ENCODE measurements at places on chromosomes 6 and 20. TPM values are rescaled to one million over a fixed set of nuclear protein-coding genes. Genes with fewer than 3 reads are reported as not detected.

The SCUBE3 gene
- total RNA-seq, result 0.59 TPM

The SGK2 gene
- 1.2 TPM for total RNA-seq

The C6orf15 gene
- not detected for total RNA-seq

The ADGRF4 gene
- total RNA-seq, result not detected

The COL20A1 gene
- total RNA-seq, result not detected

The SAMD5 gene
- 0.84 TPM for total RNA-seq

- DNase-seq, result no peak
These were observed 36.8 kb upstream of the SAMD3 start for GRCh38 chr6:130259557-130259956.

GRCh38 chr6:147711476-147711875 lies 203.0 kb downstream of the SAMD5 start:
- no peak for DNase-seq

GRCh38 chr20:36461600-36462439 lies 79.5 kb upstream of the MYL9 start:
- peak; percentile 43 for DNase-seq

DNA sequence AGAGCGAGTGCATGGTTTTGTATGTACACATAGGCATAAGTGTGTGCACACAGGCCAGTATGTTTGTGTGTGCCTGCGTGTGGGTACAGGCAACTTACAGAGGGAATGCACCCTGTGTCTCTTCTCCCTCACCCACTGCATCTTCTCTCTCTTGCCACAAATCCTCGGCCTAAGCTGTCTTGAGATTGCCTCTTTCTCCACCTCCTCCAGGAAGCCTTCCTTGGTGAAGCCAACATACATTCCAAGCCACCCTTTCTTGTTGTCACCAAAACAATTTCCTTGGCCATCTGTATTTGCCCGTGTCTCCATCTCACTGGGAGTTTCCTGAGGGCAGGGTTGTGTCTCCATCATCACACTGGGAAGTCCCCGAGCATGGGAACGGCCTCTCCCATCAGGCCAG lies 29.8 kb upstream of the MLN start:
- DNase-seq, result no peak

DNA sequence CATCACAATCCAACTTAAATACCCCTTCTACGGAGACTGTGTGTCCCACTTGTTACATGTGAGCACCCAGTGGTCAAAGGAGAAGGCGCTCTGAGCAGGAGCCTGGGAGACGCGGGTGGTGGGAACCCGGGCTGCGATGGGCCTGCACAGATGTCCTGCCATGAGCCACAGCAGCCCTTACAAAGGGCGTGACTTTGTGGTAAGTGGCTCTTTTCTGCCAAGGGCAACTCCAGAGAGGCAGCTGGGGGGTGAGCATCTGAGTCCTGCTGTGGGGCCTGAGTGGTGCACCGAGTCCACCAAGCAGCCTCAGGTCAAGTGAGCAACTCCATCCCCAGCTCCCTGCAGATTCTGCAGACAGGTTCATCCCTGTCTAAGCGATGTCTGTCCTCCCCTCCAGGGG lies 33.6 kb upstream of the CST7 start:
- no peak for DNase-seq

DNA sequence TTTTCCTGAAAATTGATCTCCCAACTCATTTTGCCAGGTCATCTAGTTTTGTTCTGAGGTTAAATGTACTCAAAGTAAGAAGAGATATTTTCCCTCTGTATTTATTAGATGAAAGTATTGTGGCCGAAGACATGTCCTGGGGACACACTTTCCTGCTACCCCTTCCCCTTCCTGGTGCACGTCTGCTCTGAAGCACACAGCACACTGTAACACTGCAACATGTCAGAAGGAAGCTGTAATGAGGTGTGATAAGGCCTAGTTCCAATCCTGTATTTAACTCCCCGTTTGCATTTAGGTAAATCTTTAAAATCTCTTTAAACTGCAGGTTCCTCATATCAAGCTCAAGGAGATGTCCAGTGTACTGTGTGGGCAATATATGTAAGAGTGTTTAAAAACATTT lies 99.4 kb downstream of the HDGFL1 start:
- no peak for DNase-seq

GRCh38 chr20:34095825-34096224 lies 16.2 kb downstream of the EIF2S2 start:
- no peak for DNase-seq

DNA sequence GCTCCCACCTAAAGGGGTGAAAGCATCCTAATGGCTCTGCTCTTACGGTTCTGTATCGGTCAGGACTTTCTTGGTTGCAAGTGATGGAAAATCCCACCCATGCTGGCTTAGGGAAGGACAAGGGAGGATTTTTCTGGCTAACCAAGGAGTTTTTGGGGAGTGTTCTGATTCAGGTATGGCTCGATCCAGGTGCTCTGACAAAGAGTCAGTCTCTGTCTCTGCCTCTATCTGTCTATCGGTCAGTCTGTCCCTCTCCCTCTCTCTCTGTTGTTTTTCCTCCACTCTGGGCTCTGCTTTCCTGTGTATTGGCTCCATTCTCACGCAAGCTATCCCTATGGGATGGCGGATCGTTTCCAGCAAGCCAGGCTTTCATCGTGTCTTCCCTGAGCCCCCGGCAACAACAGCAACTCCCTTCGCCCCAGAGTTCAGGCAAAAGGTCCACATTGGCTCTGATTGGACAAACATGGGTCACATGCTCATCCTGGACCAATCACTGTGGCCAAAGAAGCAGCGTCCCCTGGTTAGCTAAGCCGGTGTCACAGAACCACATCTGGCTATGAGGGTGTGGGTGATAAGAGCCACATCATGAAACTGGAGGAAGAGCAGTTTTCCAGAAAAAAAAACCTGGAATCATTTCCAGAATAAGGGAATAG lies 160.3 kb downstream of the BMP7 start:
- no peak for DNase-seq
